T47D (cell line): ENCODE measurements at places on chromosomes 1 and 21.

DNA sequence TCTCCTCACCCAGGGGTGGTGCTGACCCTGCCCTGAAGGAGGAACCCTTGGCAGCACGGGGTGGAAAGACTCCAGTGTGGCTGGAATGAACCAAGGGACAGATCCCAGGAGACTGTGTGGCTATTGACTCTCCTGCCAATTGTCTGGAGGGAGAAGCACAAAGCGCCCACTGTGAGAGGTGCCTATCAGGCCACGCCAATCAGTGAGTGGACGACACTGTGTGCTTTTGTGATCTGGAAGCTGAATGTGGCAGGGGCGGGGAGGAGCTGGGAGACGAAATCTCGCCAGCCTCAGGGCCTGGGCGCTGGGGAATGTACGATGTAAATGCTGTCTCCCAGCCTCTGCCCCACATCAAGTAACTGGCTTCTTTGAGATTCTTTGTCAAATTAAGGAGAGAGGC is 167.1 kb downstream of the ZBTB18 start:
- no peak for DNase-seq

GRCh38 chr1:216812966-216813365 is 89.7 kb upstream of the ESRRG start:
- DNase-seq: no peak

DNA sequence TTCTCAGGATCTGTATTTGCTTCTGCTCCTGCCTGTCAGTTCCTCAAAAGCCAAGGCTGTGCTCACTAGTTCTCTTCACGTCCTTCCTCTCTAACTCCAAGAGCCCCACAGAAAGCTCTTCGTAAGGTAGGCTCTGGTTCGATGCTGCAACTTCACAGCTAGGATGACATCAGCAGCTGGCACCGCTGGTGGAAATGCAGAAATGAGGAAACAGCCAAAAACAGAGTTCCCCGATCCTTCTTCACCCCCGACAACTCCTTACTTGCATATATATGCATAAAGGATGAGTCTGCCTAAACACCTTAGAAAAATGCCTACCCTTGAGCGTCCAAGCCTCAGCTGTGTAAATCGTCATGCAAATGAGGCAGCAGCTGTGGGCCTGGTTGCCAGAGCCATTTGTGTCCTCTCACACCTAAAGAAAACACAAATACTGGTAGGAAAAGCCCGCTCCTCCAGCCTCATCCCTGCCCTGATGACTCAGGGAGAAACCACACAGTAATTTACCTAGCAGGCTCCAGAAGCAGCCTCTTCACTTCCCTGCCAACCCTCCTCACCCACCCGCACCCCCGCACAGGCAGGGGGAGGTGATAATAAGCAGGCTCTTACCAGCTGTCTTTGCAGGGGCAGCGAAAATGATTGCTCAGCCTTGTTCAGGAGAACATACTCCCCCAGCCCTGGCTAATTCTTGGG is 28.2 kb downstream of the BATF3 start:
- no peak for DNase-seq

DNA sequence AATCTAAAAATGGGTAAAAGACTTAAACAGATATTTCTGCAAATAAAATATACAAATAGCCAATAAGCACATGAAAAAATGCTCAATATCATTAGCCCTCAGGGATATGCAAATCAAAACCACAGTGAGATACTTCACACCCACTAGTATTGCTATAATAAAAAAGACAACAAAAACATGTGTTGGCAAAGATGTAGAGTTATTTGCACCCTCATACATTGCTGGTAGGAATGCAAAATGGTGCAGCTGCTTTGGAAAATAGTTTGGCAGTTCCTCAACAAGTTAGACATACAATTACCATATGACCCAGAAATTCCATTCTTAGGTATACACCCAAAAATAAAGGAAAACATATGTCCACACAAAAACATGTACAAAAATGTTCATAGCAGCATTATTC is 30.2 kb downstream of the ZZZ3 start:
- no peak for DNase-seq

DNA sequence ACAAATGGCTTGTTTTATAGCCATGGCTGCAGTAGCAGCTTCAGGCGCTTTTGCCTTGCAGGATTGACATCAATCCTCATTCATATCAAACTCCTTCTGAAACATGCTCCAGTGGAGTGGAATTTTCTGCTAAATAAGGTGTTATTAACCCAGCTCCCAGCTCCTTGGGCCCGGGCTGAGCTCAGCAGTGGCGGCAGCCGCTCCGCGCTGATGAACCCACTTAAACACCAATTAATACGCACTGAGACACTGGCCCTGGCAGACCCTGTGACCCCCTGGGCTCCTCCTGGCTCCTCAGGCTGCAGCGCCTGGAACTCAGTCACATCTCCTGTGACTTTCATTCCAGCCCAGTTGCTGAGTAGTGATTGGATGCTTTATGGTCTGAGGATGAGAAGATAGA is 137.4 kb upstream of the GRIK3 start:
- DNase-seq: no peak

DNA sequence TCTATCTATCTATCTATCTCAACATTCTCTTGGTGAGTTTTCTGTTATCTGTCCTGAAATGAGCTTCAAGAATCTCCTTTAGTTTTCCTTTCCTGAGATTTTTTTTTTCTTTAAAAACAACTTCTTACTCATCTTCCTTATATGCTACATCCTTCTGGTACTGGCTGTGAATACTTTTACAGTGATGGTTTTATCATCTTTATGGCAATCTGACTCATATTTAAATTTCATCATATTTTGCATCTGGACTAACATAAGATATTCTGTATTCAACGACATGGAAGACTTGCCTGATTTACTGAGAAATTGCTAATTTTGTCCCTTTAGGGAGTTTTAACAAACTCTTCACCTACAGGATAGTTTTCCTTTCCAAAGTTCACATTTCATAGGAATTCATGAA is 33.0 kb downstream of the PDE4B start:
- no peak for DNase-seq

- DNase-seq: no peak
These were observed 57.1 kb upstream of the ATP1B1 start for GRCh38 chr1:169049258-169049938.

GRCh38 chr1:199002661-199003060 is 363.8 kb downstream of the PTPRC start:
- no peak for DNase-seq

DNA sequence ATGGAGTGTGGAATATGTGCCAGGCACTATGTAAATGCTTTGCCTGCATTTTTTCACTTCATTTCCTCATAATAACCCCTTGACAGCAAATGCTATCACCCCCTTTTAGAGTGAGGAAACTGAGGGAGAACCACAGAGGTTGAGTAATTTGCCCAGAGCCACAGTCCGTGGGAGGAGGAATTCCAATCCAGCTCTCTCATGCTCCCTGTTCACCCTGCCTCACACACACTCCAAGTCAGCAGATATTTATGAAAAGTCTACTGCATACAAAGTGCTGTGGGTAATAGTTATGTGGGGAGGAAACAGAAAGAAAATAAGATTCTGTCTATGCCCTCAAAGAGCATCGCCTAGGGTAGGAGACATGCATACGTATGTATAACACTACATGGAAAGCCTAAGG is 30.9 kb upstream of the RBM15 start:
- no peak for DNase-seq

DNA sequence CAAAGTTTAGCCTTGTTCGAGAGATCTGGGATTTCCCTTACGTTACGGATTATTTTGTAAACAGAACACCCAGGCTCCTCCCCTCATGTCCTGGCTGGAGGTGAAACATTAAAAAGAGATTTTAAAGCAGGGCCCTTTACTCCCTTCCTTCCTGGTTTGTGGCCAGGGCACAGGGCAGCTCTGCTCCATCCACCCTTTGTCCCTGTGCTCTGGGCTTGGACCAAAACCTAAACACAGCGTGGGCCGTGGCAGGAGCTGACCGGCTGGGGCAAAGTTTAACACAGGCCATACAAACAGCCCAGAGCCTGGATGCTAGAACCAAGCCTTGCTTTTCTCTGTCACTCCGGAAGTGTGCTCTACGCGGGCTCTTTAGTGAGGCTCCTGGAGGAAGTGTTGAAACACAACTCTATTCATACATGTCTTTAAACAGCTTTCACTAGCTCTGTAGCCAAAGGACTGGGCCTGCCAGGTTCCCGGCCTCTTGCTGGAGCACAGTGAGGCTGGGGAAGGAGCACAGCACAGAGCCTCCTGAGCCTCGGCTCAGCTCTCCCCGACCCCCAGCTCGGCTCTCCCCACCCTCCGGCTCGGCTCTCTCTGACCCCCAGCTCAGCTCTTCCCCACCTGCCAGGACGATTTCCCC is 84.7 kb downstream of the PDE9A start:
- DNase-seq: no peak

DNA sequence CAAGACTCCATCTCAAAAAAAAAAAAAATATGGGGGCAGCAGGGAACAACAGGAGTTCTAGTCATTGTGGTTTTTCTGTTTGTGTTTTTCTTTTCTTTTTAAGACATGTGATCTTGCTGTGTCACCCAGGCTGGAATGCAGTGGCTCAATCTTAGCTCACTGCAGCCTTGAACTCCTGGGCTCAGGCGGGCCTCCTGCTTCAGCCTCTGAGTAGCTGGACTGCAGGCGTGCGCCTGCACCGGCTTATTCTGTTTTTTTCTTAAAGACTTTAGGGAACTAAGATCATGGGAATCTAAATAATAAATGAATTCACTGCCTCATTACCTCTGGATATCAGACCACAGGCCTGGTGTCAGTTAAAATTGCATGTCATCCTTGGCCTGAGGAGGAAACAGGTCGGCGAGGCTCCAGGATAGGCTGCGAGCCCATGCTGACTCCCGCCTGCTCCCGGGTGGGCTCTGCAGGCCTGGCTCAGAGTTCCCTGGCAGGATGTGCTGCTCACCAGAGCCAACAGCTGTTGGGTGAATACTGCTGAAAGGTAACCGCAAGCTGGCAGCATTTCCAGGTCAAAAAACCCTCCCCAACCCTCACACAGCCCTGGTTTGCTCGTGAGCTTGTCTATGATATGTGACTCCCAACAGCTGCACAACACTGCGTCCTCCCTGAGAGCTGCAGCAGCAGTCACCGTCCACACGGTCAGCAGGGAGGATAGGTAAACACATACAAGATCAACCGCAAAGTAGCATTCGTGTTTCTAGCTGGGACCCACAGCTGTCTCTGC is 58.1 kb downstream of the SCCPDH start:
- no peak for DNase-seq

- no peak for DNase-seq
These were observed 89.9 kb downstream of the MT1HL1 start for GRCh38 chr1:236914375-236914774.

GRCh38 chr1:165162671-165163241 is 193.8 kb downstream of the LMX1A start:
- peak; percentile 38 for DNase-seq

GRCh38 chr1:55718758-55719671 is 503.9 kb upstream of the USP24 start:
- DNase-seq: no peak

- DNase-seq: no peak
These were observed 1.1 kb upstream of the ZNF496 start for GRCh38 chr1:247332623-247333361.

- DNase-seq: peak; percentile 40
These were observed 20.5 kb downstream of the PLA2G4A start for GRCh38 chr1:186849271-186849671.

DNA sequence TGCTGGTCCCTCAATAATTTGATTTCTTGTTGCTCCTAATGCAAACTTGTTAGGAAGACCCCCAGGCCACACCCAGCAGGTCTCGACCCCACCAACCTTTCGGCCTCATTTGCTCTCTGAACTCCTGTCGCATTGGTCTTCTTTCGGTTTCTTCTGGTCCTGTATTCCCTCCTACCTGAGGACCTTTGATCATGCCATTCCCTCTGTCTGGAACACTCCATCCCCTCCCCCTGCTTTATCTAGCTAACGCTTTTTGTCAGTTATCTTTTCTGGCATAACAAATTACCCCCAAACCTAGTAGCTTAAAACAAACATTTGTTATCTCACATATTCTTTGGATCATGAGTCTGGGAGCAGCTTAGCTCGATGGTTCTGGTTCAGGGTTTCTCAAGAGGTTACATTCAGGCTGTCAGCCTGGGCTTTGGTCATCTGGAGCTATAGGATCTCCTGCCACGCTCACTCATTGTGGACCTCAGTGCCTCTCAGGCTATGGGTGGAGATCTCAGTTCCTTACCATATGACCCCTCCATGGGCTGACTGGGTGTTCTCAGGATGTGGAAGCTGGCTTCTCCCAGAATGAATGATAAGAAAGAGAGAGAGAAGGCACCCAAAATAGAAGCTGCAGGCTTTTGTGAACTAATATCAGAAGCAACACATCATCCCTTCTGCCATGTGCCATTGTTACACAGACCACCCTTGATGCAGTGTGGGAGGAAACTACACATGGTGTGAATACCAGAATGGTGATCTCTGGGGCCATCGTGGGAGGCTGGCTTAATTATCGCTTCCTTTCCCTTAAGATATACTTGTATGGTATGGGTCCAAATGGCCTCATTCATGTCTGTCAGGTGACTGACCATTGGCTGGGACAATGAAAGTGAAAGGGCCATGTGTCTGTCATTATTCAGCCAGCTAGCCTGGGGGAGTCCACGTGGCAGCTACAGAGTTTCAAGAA is 29.1 kb upstream of the BCAR3 start:
- DNase-seq: no peak

DNA sequence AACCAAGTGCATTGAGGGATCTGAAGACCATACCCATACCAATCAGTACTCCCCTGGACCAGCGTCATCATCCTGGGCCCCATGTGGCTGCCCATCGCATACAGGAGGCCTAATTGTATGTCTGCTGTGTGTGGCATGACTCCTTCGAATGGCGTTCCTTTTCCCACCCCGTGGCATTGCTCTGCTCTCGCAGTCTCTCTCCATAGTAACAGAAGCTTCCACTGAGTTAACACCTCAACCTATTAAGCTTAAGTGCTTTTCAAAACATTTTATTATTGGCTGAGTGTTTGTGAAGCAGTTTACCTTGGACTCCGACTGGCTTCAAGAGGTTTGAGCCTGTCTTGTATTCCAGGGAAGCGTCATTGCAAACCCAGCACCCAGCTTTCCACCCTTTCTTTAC is 187.1 kb upstream of the LMO4 start:
- no peak for DNase-seq

DNA sequence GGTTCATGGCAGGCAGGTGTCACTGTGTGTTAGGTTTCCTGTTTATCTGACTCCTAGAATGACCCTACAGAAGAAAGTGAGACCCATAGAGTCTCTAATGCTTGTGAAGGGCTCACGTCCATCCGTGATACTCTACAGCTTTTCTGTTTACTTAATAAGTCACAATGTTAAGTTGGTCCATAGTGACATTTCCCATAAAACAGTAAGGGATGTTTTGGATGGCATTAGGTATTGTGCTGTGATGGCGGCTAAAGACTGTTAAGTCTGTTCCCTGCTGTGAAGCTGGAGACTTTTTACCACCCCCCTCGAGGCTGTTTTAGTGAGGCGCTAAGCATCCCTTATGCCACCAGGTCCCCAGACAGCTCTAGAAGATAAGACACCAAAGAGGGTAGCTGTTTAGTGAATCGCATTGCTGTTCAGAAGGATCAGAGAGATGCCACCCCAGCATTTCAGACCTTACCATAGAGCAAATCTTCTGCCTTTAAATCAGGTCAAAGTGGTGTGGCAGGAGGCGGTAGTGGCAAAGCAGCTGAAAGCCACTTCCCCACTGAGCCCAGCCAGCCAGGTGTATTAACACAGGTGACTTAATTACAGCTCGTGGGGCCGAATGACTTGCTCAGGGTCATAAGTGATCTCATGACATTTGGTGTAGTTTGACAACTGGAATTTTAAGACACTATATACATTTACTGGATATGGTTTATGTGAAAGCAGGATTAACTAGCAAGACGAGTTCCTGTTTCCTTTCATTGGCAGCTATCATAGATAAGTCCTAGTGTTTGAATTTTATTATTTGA is 25.0 kb downstream of the SLC37A1 start:
- no peak for DNase-seq

GRCh38 chr1:209232197-209232596 is 351.3 kb upstream of the CAMK1G start:
- no peak for DNase-seq

- no peak for DNase-seq
These were observed 18.7 kb downstream of the LRRC3 start for GRCh38 chr21:44473915-44474555.
